Renal cortex interstitium (tissue), 15 donors: ENCODE measurements at places on chromosomes 11 and 22. TPM values are rescaled to one million over a fixed set of nuclear protein-coding genes. Genes with fewer than 3 reads are reported as not detected.
A peak's percentile ranks its signal among the peaks of the same experiment; 100 is the strongest.

DNA sequence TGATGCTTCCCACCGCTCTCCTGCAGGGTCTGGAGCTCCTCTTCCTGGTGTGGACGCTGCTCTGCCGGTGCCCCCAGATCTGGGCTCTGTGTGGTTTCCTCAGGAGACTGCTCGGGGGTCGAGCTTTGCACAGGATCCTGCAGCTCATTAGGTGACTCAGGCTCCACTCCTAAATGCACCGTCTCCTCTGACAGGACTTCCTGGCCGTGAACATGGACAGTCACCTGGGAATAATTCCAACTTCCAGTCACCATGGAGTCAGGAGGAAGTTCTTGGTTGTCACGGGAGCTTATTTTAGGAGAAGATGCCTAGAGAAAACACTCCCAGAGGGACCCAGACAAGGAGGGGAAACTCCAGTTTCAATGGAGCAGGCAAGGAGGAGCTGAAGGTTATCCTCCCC is 11.9 kb downstream of the ZNF202 start:
- DNase-seq, result no peak

GRCh38 chr22:41222846-41223507 is 17.8 kb downstream of the CHADL start:
- no peak for DNase-seq

DNA sequence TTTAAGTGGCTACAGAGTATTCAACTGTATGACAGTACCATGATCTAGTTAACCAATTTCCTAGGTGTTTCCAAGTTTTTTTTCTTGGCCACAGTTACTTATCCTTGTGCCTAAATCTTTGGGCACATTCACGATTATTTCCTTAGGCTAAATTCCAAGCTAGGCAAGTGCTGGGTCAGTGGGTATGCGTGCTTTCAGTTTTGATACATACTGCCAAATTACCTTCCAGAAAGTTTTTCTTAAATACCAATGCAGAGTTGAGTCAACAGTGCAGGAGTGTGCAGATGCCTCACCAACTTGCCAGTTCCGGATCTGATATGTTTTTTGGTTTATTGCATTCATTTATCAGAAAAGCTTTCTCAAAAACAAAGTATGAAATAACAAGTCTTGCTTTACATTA is 67.9 kb upstream of the OR4B1 start:
- no peak for DNase-seq

GRCh38 chr11:67486481-67487195 is 3.8 kb downstream of the AIP start:
- DNase-seq, result no peak

GRCh38 chr11:121341609-121342008 is 49.0 kb downstream of the SC5D start:
- no peak for DNase-seq

GRCh38 chr11:4699697-4700435 is 2.2 kb upstream of the OR51E2 start:
- no peak for DNase-seq

GRCh38 chr22:26448941-26449340 is 19.9 kb downstream of the ASPHD2 start:
- no peak for DNase-seq

DNA sequence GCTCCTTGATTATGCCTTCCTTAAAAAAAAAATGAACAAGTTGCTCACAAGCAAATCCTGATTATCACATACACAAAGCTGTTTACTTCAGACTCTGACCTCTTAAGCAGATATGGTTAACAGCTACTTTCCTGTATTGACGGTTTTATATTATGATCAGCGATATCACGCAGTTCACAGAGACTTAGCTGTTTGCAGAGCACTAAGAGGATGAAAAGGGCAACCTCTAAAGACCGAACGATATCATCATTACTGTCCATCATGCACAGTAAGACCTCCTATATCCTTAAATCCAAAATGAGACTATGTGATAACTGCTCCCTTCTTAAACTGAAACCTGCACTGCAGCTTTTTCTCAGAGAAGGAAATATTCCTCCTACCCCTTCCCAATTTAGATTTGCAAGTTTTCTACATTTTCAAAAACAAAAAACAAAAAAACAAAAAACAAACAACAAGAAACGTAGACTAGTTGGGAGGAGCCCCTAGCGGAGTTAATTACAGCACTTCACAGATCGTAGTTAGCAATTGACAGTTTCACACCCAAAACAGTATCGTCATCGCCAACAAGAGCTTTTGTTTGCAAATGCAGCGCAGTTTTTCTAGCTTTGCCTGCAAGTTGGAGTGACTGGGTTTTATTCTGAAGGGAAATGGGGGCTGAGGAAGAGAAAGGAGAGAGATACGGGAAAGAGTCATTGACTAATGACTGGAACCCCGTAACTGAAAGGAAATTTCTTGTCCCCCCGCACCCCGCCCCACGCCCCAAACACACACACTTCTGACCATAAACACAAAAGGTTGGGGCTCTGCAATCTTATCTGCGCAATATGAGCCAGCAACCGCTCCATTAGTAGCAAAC is 1.2 kb downstream of the DDX6 start:
- peak; percentile 15 for DNase-seq

DNA sequence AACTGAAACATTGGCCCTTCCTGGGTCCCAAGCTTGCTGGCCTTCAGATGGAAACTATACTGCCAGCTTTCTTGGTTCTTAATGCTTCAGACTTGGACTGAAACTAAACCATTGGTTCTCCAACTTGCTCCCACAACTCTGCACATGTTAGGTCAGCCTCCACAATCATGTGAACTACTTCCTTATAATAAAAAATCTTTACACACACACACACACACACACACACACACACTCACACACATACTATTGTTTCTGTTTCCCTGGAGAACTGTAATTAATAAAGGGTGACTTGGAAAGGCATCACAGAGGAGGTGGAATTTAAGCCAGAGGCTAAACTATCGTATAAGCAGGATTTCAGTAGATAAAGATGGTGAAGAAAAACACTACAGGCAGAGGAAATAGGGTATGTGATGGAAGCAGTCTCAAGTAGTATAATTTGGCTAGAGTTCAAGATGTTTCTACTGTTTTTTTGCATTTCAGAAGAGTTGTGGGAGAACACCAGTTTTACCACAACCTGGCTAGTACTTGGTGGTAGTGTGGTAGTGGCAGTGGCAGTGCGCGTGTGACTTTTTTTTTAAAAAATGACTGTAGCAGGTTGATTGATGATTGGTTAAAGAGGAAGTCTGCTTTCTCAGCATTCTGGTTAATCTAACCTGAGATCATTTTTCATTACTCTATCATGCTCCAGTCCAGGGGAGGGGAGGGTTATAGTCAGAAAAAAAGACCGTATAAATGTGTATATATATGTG is 70.1 kb downstream of the PDE3B start:
- no peak for DNase-seq

- no peak for DNase-seq
These were observed 67.7 kb downstream of the IGLL5 start for GRCh38 chr22:22955276-22955798.

DNA sequence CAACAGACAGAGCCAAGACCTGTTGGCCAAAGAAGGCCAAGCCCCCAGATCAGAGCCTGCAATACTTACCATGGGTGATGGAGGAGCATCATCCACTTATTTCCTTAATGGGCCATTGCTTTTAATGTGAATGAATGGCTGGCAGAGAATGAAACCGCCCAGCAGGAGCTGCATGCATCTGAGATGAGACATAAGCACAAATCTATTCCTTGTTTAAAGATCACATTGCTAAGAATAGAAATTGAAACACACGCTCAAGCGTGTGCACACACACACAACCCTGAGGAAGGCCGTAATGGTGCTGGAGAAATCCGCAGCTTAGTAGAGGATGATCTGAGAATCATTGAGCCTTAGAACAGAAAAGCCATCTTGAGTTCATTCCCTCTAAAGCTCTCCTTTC is 5.3 kb upstream of the RRAS2 start:
- DNase-seq, result no peak

- DNase-seq, result no peak
These were observed 51.1 kb downstream of the LARGE2 start for GRCh38 chr11:45973601-45974000.

- no peak for DNase-seq
These were observed 12.5 kb upstream of the OR52I2 start for GRCh38 chr11:4569075-4569474.

GRCh38 chr11:33696931-33697638 is 3.5 kb downstream of the C11orf91 start:
- DNase-seq, result no peak

DNA sequence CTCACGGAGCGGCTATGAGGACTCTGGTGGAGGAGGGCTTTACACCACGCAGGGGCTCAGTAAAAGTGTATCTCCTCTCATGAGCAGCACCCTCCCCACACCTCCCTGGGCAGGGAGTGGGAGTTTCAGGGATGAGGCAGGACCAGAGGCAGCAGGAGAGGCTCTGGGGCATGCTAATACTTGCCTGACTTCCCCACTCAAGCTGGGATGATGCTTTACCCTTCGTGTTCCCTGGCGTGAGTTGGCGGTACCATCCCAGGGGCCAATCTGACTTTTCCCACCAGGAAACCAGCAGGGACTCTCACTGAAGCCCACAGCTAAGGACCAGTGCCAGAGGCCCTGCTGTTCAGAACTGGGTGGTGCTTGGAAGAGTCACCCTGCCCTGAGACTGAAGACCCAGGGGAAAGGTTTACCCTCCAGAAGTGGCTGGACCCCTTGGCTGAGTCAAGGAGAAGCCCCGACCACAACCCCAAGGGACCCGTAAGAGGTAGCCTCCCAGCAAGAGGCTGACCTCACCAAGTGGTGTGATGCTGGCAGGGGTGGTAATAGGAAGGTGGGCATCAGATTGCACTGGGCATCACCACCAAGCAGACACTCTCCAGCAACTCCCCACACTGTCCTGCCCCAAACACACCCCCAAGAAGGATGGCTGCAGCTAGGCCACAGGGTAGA is 65.6 kb downstream of the THAP12 start:
- DNase-seq, result no peak

GRCh38 chr22:20011123-20011992 is 5.3 kb downstream of the ARVCF start:
- DNase-seq, result no peak

DNA sequence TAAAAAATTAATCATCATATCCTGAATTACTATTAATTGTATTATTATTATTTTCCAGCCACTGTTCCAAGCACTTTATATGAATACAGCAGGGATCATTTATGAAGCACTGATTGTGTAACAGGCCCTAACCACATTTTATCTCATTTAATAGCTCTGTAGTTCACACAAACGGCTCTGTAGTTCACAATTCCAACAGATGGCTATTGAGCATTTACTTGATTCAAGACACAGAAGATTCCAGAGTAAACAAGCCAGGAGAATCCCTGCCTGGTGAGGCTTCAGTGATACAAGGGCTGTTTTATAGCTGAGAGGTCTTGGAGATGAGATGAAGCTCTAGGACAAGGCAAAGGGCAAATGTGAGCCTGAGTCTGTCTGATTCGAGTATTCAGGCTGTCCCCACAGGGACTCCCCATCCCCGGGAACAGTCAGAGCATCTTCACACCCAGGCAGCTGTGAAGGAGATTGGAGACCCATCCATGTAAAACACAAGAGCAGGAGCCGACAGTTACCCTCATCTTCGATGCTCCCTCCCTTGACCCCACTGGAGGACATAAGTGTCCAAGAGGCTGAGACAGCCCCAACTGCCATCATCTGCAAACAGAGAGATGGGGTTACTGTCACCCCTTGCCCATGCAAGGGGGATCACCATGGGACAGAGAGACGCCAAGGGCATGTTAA is 222.5 kb downstream of the MN1 start:
- DNase-seq, result no peak

- no peak for DNase-seq
These were observed 34.2 kb upstream of the VPREB1 start for GRCh38 chr22:22210375-22210774.

GRCh38 chr22:44669561-44669976 is 32.4 kb upstream of the PRR5 start:
- DNase-seq, result no peak

DNA sequence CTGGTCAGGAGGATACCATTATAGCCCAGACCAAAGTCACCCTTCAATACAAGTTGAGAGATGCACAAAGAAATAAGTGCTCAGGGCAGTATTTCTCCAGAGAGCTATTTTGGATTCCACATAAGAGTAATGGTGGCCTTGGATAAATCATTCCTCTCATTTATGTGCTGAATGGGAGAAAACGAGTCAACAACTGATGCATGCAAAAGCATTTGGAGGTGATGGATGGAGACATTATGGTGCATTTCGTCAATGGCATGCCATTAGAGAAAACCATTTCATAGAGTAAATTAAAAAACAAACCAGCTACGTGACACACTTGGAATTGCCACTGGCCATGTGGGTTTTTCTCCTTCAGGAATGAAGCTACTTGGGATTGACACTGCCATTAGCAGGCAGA is 81.2 kb downstream of the ARL14EP start:
- DNase-seq, result no peak

- DNase-seq, result no peak
These were observed 61.8 kb downstream of the WNT7B start for GRCh38 chr22:45915151-45915550.

DNA sequence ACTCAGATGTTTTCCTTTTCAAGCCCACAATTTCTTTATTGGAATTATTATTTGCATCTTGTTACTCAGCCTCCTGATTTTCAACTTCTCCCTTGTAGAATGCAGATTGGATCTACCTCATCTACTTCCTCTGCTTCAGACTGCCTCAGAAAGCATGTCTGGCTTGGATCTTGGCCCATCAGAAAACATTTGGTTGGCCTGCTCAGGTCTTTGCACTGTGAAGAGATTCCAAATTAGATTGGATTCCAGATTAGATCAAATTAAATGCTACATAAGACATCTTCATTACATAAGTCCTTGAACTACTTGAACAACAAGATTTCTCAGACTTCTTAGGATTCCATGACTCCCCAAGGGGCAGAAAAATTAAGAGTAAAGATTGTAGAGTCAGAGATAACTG is 358.0 kb downstream of the DLG2 start:
- no peak for DNase-seq

DNA sequence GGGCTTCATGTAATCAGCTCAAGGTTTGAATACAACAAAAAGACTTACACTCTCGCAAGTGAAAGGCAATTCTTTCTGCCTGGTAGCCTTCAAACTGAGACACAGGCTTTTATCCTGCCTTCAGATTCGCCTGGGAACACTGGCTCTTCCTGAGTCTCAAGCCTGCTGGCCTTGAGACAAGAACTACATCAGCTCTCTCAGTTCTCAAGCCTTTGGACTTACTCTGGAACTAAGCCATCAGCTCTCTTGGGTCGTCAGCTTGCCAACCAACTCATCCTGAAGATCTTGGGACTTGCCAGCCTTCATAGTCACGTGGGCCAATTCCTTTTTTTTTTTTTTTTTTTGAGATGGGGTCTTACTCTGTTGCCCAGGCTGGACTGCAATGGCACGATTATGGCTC is 35.7 kb upstream of the LRRC10B start:
- no peak for DNase-seq

GRCh38 chr22:24392218-24392931 is 35.0 kb upstream of the ADORA2A start:
- no peak for DNase-seq

The OR10D3 gene
- not detected for polyA plus RNA-seq

The OR52E8 gene
- polyA plus RNA-seq, result not detected

The BTG4 gene
- not detected for polyA plus RNA-seq

The MMP13 gene
- not detected for polyA plus RNA-seq

The POU2AF3 gene
- polyA plus RNA-seq, result 8.6 TPM

The KCNQ1 gene
- polyA plus RNA-seq, result 10.6 TPM

The ZPR1 gene
- 57.0 TPM for polyA plus RNA-seq

The WT1 gene
- polyA plus RNA-seq, result 254 TPM

The PTPRCAP gene
- 2.4 TPM for polyA plus RNA-seq

The OR51B2 gene
- polyA plus RNA-seq, result not detected
